ENCODE measurements at places on chromosomes 6 and 20.

DNA sequence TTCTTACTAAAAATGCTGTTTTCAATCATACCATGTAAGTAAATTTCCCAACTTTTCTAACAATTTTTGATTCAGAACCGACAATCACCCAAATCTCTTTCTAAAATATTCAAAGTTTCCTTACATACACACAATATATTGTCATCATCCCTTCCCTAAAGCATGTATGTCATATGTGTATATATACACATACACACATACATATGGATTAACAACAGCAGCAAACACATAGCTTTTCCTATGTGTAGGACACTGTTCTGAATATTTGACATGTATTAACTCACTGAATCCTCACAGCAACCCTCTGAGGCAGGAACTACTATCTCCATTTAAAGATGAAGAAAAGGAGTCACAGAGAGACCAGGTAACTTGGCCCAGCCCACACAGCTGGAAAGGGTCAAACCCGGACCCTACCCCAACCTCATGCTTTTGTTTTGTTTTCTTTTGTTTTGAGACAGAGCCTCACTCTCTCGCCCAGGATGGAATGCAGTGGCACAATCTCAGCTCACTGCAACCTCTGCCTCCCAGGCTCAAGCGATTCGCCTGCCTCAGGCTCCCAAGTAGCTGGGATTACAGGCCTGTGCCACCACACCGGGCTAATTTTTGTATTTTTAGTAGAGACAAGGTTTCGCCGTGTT lies 7.2 kb downstream of the FYN start:
- no peak for DNase-seq

DNA sequence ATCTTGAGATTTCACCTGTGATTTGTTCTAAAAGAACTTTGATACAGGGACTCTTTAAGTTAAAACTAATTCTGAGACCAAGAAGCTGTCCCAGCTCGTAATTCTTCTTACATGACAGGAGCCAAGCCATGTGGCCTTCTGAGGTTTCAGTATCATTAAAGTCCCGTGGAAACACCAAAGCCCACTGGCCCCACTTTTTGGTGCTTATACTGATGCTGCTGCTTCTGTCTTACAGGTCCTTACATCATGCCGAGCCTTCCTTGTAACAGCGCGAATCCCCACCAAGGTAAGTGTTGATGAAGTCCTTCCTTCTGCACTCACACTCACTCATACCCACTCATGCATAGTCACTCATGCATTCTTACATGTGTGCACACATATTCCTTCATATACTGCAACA lies 140.7 kb downstream of the CARMIL1 start:
- DNase-seq, result no peak

DNA sequence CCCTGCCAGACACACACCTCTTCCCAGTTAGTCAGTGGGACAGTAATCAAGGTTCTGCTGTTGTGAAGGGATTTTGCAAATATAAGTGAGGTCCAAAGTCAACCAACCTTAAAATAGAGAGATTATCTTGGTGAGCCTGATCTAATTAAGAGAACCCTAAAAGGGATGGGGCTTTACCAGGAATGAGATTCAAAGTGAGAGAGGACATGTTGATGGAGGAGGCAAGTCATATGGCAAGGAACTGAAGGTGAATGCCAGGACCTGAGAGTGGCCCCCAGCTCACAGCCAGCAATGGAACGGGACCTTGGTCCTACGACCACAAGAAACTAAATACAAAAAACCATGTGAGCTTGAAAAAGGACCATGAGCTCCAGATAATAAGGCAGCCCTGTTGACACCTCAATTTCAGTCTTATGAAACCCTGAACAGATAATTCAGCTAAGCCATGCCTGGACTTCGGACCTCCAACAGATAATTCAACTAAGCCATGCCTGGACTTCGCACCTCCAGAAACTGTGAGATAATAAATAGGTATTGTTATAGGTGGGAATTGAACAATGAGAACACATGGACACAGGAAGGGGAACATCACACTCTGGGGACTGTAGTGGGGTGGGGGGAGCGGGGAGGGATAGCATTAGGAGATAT lies 253.4 kb downstream of the GMPR start:
- DNase-seq, result no peak

GRCh38 chr20:56392881-56393482 lies 537 bp downstream of the CSTF1 start:
- no peak for DNase-seq

GRCh38 chr6:105859457-105859856 lies 226.7 kb upstream of the PRDM1 start:
- no peak for DNase-seq

- DNase-seq, result no peak
These were observed 76.8 kb downstream of the MAP3K4 start for GRCh38 chr6:161068321-161068741.

GRCh38 chr6:99219788-99220187 lies 129.7 kb downstream of the FAXC start:
- no peak for DNase-seq

DNA sequence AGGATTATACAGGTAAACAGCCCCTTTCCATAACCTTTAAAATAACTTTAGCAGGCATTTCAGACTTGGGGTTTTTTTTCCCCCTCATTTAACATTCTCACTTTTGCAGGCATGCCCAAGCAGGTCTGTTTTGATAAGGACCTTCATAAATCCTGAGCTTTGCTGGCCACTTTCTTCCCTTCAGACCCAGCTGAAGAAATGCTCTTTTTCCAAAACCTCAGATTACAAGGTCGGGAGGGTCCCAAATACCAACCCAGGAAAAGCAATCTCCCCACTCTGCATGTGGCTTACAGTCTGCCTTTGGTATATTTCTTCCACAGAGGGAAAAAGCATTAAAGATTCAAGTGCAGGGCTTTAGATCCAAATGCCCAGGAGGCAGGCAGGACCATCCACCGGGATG lies 6.8 kb downstream of the NFATC2 start:
- no peak for DNase-seq

GRCh38 chr6:134247231-134247833 lies 70.6 kb downstream of the SGK1 start:
- no peak for DNase-seq

DNA sequence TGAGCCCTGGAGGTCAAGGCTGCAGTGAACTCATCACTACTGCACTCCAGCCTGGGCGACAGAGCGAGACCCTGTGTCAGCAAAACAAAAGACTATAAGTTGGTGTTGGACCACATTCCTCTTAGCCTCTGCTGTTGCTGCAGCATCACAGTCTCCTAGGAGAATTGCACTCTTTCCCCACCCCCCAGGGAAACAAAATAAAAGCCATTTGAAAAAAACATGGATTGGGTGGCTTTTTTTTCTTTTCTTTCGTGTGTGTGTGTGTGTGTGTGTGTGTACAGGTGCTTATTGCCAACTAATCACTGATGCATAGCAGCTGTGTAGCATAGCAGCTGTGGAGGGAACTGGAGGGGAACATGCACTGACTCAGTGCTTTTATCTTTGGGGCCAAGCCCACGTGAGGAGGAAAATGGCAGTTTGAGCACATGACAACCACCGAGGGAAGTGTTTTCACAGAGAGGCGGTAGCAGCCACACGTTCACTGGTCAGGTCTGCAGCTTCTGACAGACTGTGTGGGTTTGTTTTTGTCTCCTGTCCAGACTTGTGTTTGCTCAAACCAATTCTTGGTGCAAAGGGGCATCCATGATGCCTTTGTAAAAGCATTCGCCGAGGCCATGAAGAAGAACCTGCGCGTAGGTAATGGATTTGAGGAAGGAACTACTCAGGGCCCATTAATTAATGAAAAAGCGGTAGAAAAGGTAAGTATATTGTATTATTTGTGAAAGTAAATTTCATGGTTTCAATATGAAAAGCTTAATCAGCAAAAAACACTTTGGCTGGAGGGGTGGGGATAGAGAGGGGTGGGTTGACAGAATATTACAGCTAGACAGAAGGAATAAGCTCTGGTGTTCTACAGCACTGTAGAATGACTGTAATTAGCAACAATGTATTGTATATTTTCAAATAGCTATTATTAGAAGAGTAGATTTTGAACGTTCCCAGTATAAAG lies 27.7 kb downstream of the ALDH5A1 start:
- no peak for DNase-seq

DNA sequence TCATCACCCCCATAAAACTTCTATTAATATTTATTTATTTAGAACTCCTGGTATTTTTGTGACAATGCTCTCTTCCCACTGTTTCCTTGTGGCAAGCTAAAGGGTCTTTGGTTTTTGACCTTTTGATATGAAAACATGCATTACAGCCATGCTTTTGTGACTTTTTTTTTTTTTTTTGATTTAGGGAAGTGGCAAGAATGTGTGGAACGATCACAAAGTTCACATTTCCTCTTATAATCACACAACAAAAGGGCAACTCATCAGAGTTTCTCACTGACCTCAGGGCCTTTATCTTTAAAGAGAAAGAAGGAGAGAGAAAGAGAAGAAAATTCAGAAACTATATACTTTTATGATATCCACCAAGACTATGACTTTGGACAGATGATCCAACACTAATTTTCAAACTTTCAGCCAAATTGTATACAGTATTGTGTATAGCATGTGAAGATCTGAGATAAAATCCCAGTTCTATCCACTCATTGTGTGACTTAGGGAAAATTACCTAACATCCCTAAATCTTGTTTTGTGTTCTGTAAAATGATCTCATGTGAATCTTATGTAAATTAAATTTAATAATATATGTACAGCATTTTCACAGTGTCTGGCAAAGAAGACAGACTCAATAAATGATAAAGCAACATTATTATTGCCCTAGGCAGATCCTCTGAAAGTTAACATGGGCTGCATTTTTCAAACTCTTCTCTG lies 106.8 kb upstream of the MARCKS start:
- peak; percentile 83 for DNase-seq

DNA sequence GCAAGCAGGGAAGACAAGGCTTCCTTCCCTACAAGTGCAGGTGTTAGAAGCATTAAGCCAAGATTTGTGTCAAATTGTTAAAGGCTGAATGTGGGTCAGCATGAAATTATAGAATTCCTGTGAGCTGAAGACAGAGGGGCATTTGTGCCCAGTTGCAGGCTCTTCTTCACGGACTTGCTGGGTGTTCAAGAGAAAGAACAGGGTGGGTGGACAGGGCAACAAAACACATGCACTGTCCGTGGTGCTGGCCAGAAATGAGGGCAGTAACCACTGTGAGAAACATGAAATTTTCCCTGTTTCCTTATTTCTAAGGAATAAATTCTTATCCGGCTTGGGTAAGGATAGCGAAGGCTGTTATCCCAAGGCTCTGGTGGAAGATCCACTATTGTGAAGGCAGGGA lies 579.5 kb upstream of the HTR1E start:
- DNase-seq, result no peak

GRCh38 chr20:62330576-62331317 lies 27.9 kb downstream of the ADRM1 start:
- DNase-seq, result no peak

DNA sequence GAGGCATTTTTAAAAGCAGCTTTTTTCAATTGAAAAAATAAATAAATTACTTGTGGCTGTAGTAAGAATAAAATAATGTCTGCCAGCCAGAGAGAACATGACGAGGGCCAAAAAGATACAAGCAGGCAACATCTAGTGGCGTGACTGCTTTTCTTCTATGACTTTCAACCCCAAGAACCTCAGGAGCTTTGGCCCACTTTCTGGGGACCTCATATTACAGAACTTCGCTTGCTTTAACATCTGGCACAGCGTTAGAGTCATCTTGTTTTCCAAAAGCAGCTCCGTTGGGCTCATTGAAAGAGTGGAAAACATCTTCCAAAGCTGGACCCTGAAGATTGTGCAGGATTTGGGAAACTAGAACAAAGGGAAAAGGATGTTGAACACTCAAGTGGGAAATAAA lies 67.0 kb downstream of the ARMC2 start:
- DNase-seq, result no peak

DNA sequence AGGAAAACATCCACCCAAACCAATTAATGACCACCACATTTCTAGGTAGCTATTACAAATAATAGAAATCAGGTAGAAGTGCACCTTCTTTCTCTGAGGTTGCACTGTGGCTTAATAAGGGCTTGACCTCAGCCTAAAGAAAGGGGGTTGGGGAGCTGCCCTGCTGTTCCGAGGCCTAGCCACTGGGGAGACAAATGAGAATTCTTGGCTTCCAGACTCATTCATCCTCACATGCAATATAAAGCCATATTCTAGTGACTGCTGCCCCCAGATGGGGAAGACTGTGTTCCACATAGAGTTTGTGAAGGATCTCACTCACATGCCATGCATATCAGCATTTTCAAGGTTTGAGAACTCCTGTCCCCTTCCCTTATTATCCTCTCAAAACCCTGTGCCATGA lies 22.9 kb downstream of the SAYSD1 start:
- DNase-seq, result no peak

GRCh38 chr6:111427341-111428116 lies 55.5 kb downstream of the REV3L start:
- no peak for DNase-seq

- no peak for DNase-seq
These were observed 266.2 kb downstream of the TENT5A start for GRCh38 chr6:81486234-81486633.

DNA sequence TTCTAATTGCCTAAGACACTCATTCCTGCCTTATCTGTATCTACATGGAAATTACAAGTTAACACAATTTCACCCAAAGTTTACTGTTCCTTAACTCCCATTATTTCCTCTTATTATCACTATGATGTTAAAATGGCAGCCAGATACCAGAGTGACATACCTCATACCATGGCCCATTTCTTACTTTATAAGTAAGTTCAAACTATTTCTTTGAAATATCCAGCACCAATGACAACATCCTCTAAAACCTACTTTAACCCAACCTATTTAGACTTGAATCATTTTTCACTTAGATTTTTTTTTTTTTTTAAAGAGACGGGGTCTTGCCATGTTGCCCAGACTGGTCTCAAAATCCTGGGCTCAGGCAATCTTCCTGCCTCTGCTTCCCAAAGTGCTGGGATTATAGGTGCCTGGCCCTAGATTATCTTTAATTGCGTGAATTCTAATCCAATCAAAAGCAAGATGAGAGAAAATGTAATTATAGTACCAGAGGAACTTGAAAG lies 10.0 kb downstream of the REV3L start:
- no peak for DNase-seq

GRCh38 chr6:131840936-131841583 lies 33.2 kb downstream of the ENPP1 start:
- no peak for DNase-seq

DNA sequence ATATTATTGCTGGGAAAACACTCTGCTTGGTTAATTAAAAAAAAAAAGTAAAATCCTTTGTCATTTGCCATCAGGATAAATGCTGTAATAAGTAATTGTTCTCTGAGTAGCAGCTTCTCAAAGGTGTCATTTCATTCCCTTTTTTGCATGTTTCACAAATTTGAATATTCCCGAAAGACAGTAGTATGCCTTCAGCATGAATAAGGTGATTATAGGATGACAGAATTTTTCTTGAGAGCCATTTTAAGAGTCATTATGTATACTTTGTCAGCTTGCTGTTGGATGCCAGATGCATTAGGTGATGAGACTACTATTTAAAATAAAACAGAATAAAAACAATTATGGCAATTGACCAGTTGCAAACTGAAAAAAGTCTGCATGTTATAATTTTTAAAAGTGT lies 200.7 kb downstream of the HDGFL1 start:
- DNase-seq, result no peak

DNA sequence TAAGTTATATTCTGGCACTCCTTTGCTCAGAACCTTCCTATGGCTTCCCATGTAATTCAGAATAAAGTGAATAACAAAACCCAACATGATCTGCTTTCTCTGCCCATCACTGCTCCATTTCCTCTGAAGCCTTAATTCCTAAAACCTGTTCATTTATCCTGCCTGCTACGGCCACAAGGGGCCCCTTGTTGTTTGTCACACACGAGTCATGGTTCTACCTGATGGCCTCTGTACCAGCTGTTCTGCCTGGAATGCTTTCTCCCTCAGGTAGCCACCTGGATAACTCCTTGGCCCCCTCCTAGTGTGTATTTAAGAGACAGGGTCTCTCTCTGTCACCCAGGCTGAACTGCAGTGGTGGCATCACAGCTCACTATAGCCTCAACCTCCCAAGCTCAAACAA lies 26.8 kb downstream of the ERGIC3 start:
- no peak for DNase-seq
